Naive B cell (primary cell): ENCODE measurements at places on chromosomes 4 and X. TPM values are rescaled to one million over a fixed set of nuclear protein-coding genes. Genes with fewer than 3 reads are reported as not detected.

DNA sequence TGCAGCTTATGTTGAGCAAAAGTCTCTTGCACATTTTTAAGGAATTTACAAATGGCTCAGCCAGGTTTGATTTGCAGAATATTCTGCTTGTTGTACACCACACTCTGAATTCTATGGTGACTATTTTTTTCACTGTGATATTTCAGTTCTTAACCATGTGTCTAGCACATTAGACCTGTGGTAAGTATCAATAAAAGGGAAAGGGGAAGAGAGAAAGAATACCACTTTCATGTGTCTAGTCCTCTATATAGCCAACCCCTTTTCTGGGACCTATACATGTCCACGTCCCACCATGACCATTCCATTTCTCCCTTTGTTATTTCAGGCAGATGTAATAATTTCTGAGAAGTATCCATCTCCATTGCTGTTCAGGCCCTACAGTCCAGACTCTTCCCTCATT, 121.3 kb upstream of the PNPLA4 start:
- DNase-seq, result no peak

GRCh38 chrX:118353081-118353850, 7.4 kb downstream of the WDR44 start:
- DNase-seq, result no peak

Gene MAGEB10
- polyA plus RNA-seq, result not detected

Gene APLN
- not detected for polyA plus RNA-seq

GRCh38 chr4:73744203-73744602, 3.8 kb downstream of the CXCL8 start:
- DNase-seq, result no peak

DNA sequence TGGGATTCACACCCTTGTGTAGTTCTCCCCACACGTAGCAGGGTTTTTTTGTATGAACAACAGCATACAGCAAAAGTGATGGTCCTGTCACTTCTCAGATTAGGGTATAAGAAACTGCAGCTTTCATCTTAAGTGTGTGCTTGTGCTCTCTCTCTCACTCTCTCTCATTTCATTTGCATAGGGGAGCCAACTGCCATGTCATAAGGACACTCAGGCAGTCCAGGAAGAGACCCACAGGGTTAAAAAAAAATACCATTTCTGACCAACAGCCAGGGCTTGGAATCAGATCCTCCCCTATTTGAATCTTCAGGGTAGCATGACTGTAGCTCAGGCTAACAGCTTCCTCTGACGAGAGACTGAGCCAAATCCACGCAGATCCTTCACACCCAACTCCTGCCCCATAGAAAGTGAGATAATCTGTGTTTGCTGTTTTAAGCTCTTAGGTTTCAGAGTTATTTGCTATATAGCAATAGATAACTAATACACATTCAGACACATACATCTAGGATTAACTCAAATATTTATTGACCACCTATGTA, 331.2 kb downstream of the PAPSS1 start:
- DNase-seq, result no peak

GRCh38 chrX:138923805-138924204, 212.3 kb upstream of the FGF13 start:
- DNase-seq, result no peak
